ENCODE measurements at places on chromosomes 3 and 15. TPM values are rescaled to one million over a fixed set of nuclear protein-coding genes. Genes with fewer than 3 reads are reported as not detected.

DNA sequence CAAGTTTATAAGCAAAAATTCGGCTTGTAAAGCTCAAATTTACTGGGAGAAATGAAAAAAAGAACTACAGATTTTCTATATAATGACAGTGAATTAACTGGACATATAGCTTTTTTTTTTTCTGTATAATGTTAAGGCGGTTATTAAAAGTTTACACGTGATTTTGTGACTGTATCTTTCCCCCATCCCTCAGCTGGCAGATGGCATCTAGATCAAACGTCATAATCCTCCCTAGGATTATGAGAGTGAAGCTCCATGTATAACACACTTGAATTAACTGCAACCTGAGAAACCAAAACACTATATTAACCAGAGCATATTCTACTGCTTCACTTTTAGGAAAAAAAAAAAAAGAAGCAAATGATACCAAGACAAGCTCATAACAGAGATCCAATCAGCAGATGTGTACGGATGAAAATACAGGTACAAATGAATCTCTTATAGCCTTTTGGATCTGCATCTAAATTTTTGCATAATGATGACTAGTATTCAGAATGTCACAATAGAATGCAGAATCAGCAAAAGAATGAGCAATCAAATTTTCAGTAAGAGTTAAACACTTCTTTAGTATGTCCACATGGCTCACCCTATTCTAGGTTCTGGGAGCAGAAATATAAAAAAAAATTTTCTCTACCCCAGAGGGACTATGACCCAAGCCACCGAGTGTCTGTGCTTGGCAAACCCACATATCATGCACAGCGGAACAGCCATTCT, 12.4 kb downstream of the MOBP start:
- DNase-seq = no peak

- DNase-seq = no peak
Observed at GRCh38 chr3:55484191-55484689, 2.9 kb downstream of the WNT5A start.

DNA sequence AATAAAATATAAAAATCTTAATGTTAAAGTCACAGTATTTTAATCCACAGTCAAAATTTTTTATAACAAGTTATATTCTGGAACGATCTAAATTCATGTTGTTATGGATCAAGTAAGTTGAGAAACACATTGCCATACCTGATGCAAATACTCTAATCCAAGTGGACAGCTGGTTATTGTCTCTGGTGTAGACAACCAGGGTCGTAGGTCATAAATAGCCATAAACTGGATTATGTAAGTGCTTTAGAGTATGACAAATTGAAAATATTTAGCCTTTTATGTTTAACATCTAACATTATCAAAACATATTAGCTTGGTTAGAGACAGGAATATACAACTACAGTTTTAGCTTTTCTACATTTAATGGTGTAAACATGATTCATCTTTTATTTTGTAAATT, 53.0 kb downstream of the PLSCR2 start:
- DNase-seq = peak; percentile 4

DNA sequence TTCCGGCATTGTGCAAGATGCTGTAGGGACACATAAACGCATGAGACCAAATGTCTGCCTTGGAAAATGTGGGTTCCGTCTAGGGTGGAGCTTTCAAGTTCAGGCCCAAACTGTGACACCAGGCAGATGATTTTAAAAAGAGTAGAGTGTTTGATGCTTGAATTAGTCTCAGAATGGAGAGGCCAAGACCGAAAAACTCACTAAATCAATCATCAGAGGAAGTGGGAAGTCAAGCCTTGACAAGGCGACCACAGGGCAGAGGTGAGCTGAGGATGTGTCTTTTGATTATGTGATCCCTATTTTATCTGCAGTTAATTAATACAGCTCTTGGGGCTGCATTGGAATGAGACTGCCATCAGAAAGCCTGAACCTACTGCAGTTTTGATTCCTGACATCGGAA, 275.4 kb downstream of the ABHD5 start:
- no peak for DNase-seq

Gene GPR62
- 0.77 TPM for polyA plus RNA-seq

DNA sequence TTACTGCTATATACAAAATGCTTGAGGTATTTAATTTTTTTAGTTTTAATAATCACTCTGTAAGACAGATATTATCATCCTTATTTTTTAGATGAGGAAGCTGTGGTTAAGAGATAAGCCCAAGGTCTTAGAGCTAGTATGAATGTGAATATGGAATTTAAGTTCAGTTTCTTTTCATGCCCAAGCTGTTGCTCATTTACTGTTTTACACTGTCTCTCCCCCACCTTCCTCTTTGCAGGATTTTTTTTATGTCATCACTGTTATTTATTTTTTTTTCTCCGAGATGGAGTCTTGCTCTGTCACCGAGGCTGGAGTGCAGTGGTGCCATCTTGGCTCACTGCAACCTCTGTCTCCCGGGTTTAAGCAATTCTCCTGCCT, 22.5 kb downstream of the MAP2K5 start:
- no peak for DNase-seq

GRCh38 chr3:61356685-61357084, 105.4 kb upstream of the FHIT start:
- DNase-seq = no peak

GRCh38 chr15:96342406-96343112, 12.1 kb downstream of the NR2F2 start:
- no peak for DNase-seq

GRCh38 chr15:98586066-98586465, 62.3 kb upstream of the IGF1R start:
- no peak for DNase-seq

DNA sequence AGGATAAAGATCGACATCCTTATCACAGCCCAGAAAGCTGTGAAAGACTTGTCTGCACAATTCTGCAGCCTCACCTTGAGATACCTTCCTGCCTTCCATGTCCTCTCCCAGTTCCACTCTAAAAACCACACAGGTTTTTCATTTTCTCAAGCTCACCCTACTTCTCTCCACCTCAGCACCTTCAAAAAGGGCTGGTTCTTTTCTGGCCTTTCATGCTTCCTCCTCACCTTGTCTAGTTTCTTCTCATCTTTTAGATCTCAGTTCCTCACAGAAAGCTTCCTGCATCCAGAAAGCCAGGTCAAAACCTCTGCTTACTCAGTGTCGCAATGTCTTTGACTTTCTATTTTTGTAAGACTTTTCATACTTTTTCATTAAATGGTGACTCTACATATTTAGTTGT, 140.2 kb upstream of the STT3B start:
- no peak for DNase-seq

Gene EPHB3
- 25.4 TPM for polyA plus RNA-seq

DNA sequence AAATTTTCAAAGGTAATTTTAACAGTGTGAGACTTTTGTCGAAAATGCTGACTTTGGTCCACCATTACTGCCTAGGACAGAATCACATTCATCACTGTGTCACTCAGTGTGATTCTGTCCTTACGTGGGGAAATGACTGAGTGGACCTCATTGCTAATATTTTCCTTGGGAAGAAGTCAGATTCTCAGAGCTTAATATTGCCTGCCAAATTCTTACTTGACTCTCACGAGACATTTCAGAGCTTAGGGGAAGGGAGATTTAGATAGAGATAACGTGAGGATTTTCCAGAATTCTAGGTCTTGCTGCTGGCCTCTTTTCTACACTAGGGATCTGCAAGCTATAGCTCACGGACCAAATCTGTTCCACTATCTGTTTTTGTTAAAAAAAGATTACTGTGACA, 270.4 kb downstream of the SUCLG2 start:
- DNase-seq = no peak

- no peak for DNase-seq
Observed at GRCh38 chr3:191070201-191070600, 128.8 kb upstream of the OSTN start.

DNA sequence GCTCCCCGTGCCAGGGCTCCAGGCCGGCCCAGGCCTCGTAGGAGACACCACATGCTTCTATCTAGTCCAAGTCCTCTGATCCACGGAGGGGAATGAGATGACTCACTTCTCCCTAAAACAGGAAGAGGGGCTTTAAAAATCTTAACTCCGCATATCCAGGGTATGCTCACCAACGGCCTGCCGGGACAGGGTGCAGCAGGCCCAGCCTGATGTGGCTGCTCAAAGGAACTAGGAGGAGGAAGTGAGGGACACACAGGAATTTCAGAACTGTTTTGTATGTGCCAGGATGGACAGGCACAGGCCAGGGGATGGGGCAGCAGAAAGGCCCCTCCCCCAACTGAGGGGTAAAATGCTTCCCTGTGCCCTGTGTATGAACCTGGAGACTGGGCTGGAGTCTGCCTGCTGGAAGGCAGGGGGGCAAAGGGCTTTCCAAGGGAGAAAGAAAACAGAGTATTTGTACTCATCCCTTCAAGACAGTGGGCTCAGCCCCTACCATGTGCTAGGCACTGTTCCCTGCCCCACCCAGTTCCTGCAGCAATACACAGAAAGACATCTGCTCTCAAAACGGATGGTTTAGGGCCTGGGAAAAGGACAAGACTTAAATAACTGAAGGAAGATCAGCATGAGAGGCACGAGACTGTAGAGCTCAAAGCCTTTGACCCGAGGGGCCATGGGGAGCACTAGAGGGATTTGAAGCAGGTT, 22.1 kb downstream of the CHDH start:
- DNase-seq = no peak

DNA sequence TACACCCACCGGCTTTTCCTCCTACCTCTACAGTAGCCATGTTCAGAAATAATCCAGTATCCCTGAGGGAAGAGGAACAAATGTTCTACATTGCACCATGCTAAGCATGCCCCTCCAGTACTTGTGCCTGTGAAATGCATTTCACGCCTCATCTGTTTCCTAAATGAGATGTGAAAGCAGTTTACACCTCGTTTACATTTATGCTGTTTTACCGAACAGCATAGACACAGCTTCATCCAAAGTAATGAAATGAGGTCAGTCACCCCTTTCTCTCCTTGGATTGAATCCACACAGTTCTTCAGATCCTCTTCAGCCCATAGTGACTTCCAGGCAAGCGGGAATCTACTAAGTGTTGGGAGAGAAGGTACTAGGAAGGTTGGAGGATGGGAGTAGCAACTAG, 514.3 kb downstream of the PDCD6IP start:
- DNase-seq = no peak

DNA sequence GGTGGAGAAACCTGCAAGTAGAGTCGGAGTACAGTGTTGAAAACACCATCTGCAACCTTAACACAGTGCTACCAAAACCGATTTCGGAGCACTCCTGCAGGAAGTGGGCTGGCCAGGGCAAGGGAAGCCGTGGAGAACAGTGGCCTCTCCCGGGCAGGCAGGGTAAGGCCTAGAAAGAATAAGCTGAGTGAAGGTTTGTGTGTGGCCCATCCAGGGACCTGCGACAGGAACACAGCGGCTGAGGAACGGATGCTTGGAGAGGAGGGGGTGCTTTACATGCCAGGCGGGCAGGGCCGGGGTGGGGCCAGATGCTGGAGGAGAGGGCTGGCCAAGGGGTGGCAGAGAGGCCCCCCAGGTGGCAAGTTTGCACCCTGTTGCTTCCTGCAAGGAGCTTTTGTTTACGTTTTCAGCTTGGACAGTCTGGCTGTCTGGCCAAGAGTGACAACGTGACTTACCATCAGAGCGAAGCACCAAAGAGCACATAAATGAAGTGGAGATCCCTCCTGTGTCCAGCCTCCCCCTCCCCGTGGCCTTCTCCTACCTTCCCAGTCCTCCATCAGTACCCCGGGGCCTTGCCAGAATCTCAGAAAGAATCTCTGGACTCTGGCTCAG, 156.5 kb downstream of the PGPEP1L start:
- DNase-seq = peak; percentile 72

DNA sequence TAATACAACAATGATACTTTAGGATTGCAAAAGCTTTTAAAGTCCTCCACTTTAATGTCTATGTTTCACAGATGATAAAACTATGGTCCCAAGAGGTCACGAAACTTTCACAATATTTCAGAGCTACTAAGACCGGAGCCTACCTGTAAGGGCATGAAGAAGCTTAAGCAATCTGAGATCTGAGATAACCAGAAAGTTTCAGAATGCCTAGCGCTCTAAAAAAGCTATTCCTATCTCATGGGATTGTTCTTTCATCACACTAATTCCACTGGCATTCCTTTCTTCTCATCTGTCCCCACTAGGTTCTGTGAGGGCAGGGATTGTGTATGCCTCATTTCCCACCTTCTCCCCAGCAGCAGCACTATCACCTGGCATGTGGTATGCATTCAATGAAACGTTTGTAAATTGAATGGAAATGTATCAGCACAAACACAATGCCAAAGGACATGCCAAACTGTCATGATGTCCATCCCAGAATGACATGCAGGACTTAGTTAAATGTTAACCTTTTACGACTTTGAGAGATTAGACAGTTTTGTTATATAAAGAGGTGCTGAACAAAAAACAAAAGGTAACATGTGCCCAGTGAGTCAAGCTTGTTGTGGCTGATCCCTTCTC, 104.7 kb upstream of the NR2F2 start:
- no peak for DNase-seq

DNA sequence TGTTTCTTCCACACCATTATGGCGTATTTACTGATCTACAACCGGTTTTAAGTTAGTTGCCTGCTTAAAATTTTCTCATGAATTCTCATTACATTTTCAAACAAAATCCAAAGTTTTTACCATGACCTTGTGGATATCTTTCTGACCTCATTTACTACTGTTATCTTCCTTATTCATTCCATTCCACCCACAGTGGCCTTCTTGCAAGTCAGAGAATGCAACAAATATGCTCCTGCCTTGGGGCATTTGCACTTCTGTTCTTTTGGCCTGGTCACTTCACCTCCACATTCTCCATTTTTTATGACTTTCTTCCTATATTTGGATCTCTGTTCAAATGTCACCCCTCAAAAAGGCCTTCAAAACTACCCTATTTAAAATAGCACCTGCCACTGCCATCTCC, 8.8 kb upstream of the SLC15A2 start:
- DNase-seq = no peak

- DNase-seq = no peak
Observed at GRCh38 chr3:55480911-55481743, 6.0 kb downstream of the WNT5A start.

GRCh38 chr3:110814170-110815007, 257.2 kb upstream of the NECTIN3 start:
- DNase-seq = no peak

Gene FAM3D
- polyA plus RNA-seq = 2.5 TPM

GRCh38 chr3:71228156-71228866, 355.2 kb downstream of the FOXP1 start:
- DNase-seq = no peak
